ENCODE measurements at places on chromosomes 3 and 15.

GRCh38 chr3:140076552-140076951, 141.6 kb downstream of the CLSTN2 start:
- no peak for DNase-seq

DNA sequence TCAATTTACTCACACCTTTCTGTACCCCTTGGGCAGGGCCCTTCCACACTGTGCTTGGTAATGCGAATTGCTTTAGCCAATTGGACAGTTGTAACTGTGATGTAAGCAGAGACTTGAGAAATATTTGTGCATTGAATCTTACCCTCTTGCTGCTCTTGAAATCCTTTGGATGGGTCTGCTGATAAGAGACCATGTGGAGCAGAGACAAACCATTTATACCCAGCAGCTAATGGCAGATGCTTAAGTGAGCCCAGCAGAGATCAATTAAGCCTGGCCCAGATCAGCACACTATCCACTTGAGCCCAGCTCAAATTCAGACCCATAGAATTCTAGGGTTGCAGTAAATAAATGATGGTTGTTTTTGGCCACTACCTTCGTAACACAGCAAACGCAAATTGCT, 19.3 kb downstream of the MUC13 start:
- no peak for DNase-seq

DNA sequence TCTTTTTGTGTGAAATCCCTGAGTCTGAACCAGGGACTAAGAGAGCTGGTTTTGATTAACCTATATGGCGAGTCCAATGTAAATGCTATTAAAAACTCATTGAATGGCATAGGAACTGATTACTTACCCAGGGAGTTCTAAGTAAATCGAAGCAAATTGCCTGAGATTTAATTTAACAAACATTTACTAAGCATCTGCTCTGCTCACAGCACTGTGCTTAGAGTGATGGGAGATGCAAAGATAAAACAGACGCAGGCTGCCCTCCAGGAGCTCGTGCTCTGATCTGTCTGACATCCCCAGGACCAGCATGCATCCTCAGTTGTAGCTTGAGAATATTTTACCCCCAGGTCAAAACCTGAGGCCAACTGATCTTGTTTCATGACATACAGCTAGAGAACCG, 247.9 kb downstream of the NR2F2 start:
- DNase-seq, result no peak

DNA sequence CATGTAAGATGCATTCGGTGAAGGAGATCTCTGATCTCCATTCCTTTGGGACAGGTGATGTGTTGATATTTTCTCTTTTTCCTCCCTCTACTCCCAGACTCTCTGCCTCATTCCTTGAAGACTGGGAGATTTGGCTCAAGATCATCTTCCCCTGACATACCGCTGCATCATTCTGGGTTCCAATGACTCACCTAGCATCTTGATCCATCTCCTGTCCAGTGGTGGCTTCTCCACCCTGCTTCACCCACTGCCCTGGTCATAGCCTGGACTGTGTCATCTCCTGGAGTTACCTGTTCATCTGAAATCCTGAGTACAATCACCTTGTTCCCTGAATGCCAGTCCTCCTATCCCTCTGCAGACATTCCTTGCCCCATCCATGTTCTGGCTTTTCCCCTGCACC, 57.4 kb upstream of the TRAK1 start:
- no peak for DNase-seq

- DNase-seq, result peak; percentile 60
Measured at GRCh38 chr15:74725845-74726773, 781 bp upstream of the CYP1A1 start.

DNA sequence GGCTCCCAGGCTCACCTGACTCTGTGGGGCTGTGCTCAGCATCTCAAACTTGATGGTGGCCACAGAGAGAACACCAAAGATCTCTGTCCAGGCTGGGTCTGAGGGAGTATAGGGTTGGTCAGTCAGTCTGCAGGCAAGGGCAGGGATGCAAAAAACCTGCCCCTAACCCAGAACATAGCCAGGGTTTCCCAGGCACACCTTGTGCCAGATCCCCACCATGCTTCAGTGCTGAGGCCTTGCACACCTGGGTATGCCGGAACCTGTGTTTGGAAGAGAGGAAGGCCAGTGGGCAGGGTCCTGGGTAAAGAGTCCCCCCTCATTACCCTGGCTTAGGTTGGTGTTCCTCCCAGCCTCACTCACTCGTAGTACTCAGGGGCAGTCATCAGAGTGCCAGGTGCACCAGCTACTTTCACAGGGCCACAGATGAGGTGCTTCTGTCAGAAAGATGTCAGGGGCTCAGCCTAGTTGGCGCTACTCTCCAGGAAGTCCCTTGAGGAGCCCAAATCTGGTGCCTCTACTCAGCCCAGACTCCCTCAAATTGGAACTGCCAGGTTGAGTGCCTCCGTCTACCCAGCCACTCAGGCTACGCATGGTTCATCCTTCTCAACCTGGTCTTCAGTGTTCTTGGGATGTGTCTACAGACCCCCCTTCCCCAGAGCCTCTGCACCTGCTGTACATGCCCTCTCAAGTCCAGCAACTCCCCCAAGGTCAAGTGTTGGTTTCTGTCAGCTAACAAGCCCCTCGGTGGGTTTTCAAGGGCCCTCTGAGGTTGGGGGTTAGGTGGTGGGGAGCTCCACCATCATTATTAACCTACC, 1.8 kb downstream of the DALRD3 start:
- DNase-seq, result no peak

GRCh38 chr3:98733053-98733811, 29.9 kb upstream of the ST3GAL6 start:
- DNase-seq, result peak; percentile 56

DNA sequence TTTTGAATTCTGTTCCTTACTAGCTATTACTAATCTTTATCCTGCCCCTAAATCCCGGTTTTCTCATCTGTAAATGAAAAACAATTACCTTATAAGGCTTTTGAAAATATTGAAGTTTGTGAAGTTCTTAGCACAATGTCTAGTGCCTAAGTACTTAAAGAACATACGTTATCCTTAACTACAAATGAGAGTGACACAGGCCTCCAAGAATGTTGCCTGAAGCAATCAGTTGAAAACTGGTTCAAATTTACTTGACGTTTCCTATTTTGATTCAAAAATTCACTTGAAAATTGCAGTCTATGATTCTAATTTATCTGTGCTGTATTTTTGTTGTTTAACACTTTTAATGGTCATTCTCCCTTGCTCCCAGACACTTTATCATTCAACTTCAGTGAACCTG, 3.2 kb downstream of the SENP7 start:
- DNase-seq, result peak; percentile 70

DNA sequence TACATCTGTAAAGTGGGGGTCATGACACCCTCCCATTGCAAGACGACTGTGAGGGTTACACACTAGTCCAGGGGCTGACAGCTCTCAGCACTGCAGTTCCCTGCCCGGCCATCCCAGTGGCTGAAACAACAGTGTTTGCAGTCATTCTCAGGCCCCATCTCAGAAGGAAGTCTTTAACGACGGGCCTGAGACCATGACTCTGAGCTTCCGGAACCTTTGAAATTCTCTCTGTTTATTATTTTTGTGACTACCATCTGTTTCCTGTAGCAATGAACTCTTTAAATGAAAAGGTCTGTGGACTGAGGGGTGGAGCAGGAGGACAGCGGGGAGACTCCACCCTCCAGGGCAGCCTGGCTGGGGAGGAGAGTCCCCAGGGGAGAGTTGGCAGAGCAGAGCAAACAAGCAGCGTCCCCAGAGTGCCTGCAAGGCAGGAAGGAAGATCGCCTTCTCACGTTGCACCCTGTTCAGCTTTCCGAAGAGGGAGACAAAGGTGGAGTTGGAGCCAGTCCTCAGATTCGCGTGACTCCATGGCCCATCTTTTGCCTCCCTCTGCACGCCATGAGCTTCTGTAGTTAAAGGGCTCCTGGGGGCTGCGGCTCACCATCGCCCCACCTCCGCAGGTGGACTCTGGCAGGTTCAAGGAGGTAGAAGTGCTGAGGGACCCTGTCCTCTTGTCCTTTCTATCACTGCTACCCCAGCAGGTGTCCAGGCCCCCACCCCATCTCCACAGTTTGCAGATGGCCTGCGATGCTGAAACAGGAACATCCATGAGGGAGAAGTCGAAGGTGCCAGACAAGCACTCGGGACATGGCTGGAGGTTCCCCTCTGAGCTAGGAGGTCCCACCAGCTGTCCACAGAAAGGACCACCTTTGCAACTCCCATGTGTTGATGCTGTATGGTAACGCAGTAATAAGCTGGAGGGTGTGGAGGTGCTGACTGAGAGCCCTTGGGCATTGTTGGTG, 525.8 kb upstream of the PROK2 start:
- DNase-seq, result peak; percentile 80

DNA sequence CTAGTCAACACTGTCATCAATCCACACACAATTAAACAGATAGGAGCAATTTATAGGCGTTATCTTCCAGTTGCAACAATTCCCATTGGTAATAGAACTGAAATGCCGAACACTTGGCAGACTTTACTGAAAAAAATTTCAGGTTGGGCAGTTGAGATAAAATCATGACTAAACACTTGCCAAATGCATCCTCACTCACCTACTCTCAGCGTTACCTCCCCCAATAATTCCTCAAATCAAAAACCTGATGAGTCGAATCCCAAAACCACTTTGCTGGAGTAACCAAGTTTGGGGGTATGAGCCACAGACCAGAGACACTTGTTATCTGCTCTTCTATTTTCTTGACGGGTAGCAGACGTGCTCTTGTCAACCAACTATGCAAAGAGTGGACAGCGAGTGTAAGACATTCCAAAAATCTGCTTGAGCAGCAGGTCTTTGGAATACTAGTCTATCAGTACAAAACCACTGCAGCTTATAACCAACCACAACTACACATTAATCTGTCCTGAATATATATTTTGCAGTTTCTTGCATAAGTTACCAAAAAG, 30.3 kb downstream of the PPP1R2 start:
- DNase-seq, result peak; percentile 9

GRCh38 chr15:52113235-52113634, 660 bp upstream of the BCL2L10 start:
- DNase-seq, result no peak

DNA sequence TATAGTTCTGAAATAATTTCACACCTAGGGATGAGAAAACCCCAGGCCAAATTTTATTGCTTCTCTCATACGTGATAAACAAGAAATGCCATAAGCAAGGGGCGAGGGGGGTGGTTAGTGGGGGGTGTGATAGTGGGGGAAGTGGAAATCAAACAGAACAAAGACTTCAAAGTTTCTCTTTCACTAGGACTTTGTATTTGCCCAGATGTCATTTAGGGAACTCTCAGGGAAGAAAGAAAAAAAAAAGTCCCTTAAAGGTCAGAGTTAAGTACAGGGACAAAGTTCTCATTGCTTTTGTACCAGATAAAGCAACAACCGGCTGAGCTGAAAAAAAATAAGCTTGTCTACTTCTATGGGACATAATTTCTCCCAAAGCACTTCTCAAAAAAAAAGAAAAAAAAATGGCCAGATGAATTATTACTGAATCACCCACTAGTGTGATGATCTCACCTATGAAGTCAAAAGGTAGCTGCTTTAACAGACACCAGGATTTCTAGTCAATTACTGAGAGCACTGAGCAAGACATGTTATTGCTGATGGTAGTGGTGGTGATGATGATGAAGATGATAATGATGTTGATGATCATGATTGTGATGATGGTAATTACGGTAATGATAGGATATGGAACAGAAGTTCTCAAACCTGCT, 56.2 kb downstream of the FHIT start:
- no peak for DNase-seq

DNA sequence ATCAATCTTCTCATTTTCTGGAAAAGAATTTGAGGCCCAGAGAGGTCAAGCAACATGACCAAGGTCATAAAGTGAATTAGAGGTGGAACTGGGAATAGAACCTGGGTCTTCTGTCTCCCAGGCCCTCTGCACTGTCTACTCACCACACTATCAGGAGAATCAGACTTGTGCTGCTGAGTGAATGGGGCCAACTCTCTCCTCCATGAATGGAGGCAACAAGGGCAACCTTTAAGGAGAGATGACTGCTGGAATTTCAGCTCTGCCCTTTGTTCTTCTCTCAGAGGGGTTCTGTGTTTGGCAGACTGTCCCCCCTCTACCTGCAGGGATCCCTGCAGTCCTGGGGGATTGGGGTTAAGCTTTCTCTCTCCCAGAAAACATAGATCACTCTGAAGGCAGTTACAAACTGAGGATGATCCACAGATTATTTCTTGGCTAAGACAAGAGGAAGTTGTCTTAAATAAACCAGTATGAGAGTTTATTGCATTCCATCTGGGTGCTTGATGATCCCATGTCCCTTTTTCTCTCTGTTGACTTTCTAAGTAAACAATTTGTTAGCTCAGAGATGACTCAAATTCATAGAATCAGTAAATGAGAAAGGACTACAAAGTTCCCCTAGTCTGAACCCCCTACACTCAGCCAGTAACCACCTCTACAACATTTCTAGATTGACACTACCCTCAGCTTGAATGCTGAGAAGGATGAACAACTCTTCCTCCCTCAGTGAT, 99.0 kb upstream of the LIPC start:
- DNase-seq, result peak; percentile 95

- no peak for DNase-seq
Measured at GRCh38 chr3:149376718-149377407, 586 bp downstream of the TM4SF1 start.

- no peak for DNase-seq
Measured at GRCh38 chr3:12157026-12157425, 1.7 kb downstream of the TIMP4 start.

DNA sequence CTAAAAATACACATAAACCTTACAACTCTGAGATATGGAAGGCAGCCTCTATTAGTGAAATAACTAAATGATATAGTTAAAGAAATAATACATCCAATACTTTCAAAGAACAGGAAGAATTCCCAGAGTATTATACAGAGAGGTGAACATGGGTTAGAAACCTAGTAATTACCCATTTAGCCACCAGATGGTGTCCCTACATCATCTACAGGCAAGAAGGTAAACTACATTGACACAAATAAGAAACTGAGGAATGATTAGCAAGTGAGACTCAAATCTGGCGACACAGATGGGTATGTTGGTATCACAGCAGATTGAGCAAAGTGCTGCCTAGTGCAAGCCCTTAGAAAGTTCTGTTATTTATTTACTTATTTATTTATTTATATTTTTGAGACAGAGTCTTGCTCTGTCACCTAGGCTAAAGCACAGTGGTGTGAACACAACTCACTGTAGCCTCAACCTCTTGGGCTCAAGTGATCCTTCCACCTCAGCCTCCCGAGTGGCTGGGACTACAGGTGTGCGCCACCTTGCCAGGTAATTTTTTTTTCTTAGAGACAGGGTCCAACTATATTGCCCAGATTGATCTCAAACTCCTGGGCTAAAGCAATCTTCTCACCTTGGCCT, 28.2 kb downstream of the NEK4 start:
- DNase-seq, result peak; percentile 49

DNA sequence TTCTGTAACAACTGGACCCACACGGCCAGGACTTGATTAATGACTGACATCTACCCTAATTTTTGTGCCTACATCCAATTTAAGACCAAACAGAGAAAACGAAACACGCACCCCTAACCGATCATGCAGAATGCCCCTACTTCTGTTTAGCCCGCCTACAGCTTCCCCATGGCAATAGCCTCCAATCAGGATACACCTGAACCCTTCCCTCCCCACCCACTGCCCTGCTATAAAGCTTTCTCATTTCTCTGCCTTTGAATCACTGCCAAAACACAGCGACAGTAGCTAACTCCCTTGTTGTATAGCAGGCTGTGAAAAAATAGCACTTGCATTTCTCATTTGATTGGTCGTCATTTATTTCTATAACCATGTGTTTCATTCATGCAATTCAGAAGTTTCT, 45.2 kb upstream of the DPPA4 start:
- DNase-seq, result no peak

Data from mesenchymal stem cell (in vitro differentiated cells and primary cell).